ENCODE measurements at places on chromosomes 4 and X.

DNA sequence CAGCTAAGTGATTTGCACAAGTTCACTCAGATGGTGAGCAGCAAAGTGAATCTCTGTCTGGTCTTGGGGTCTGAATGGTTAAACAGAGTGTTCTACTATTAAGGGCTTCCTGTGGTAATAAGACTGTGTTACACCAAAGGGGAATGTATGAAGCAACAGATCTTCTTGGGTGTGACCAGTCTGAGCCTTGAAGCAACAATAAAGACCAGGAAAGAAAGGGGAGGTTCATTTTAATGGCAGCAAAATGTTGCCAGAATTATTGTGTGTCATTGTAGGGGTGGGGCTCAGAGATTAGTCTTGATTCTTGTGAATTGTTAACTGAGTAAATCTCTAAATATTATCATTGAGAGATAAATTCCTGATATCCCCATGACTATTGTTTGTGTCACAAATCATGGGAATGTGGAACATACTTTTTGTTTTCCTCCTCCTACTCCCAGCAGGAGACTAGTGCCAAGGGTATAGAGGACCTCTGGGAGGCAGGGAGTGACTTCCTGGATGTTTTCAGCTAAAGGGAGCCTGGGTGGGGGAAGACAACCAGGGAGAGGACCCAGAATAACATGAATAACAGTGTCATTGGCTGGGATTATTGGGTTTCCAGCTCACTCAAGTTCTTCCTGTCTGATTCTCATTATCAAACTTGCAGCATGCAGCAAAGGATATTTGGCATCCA lies 141.4 kb upstream of the PAK3 start:
- H3K27ac ChIP-seq, result no peak overlapping the region
- DNase-seq, result no peak
- no peak overlapping the region for H3K4me3 ChIP-seq
- no peaks in the 10 kb centered on the region for H3K36me3 ChIP-seq

GRCh38 chr4:115657991-115658650 lies 544.7 kb upstream of the NDST4 start:
- H3K27me3 ChIP-seq, result no peaks in the 10 kb centered on the region
- DNase-seq, result no peak
- no peaks in the 10 kb centered on the region for H3K4me1 ChIP-seq
- no peak overlapping the region for H3K4me3 ChIP-seq
- H3K36me3 ChIP-seq, result no peaks in the 10 kb centered on the region

DNA sequence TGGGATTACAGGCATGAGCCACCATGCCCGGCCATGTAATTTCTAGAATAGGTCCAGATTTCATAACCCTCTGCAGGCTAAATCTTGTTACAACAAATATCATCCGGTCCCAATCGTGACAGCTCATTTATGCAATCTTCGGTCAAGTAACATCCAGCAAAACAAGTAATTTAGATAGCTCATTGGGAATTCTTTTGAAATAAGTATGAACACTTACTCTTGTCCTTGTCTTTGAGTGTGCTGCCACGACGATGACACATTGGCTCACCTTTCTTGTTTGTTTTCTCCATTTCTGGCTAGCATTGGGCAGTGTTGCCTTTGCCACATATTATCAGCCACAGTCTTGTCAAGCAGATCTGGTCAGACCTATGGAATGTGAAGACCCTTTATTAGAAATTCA lies 92.0 kb downstream of the PHEX start:
- DNase-seq, result no peak
- H3K4me1 ChIP-seq, result no peaks in the 10 kb centered on the region
- H3K36me3 ChIP-seq, result no peaks in the 10 kb centered on the region
- H3K27me3 ChIP-seq, result no peaks in the 10 kb centered on the region

DNA sequence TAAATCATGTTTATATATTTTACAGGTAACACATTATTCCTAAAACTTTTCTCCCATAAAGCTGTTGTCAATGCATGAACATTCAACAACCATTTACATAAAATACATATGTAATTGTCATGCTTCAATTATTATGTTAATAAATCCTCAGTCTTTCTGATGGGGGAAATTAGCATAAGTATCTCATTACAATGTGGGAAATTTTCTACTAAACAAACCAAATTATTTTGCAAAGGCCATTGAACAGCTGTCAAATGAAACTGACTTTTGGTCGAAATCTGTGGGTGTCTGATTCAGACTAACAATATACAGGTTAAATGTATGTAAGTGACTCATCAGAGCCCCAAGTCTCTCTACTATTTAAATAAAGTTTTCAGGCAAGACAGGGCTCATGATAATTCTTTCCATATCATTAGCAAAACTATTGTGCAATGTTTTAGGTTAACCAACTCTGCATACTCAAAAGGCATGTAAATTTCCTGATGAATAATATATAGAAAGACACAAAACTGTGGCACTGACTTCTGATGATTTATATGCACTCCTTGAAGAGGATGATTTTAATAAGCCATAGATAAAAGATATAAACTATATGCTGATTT lies 795.3 kb upstream of the AADAT start:
- no peaks in the 10 kb centered on the region for H3K4me1 ChIP-seq
- H3K36me3 ChIP-seq, result no peaks in the 10 kb centered on the region
- no peak overlapping the region for H3K27ac ChIP-seq
- H3K4me3 ChIP-seq, result no peak overlapping the region
- H3K27me3 ChIP-seq, result no peaks in the 10 kb centered on the region

- peaks cover 11% of the 10 kb centered on the region for H3K4me1 ChIP-seq
- DNase-seq, result peak; percentile 8
- peaks cover 5% of the 10 kb centered on the region for H3K36me3 ChIP-seq
- no peak within 1 kb of the TSS for H3K27ac ChIP-seq
- peak within 1 kb of the TSS; percentile 86 for H3K4me3 ChIP-seq
These were observed at the start of gene SLC16A2 for GRCh38 chrX:74421036-74421739. Gene SLC16A2 (plus strand): TSS chrX:74421493. CDS start chrX:74421638, 145 bp downstream.

DNA sequence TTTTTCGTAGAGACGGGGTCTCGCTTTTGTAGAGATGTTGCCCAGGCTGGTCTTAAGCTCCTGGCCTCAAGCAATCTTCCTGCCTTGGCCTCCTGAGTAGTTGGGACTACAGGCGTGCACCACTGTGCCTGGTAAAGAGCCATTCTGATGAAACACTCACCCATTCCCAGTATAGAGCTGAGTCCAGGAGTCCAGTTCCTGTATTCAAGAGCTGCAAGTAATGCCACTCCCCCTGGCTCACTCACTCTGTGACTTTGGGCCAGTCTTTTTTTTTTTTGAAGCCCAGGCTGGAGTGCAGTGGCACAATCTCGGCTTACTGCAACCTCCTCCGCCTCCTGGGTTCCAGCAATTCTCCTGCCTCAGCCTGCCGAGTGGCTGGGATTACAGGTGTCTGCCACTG lies 3.5 kb downstream of the CCDC22 start:
- H3K27ac ChIP-seq, result no peak overlapping the region
- peaks cover 18% of the 10 kb centered on the region for H3K4me1 ChIP-seq
- no peaks in the 10 kb centered on the region for H3K27me3 ChIP-seq
- H3K4me3 ChIP-seq, result no peak overlapping the region
- no peak for DNase-seq
- peaks cover 46% of the 10 kb centered on the region for H3K36me3 ChIP-seq

All from effector memory CD8-positive, alpha-beta T cell (primary cell).